ENCODE measurements at places on chromosomes 2 and 18.

DNA sequence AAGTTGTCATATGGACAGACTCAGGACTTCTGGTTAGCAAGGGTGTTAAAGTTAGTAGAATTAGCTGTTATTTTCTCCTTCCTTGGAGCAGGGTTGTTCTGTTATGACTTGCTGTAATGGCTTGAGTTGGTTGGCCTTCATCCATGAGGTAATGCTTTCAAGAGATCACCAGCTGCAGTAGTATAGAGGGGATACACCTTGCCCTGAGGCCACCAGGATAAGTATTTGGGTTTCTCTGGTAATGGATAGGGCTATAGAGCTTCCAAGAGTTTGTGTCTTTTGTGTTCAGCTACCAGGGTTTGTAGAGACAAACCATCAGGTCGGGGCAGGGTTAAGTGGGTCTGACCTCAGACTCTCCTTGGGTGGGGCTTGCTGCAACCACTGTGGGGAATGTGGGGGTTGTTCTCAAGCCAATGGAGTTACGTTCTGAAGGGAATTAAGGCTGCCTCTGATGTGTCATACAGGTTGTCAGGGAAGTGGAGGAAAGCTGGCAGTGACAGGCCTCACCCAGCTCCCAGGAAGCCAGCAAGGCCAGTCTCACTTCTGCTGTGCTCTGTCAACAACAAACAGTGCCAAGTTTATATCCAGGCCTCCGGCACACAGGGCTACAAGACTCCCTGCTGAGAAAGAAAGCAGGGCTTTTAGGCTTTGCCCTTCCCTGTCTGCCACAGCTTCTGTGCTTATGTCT lies 356.6 kb downstream of the SPAG16 start:
- no peak for DNase-seq

DNA sequence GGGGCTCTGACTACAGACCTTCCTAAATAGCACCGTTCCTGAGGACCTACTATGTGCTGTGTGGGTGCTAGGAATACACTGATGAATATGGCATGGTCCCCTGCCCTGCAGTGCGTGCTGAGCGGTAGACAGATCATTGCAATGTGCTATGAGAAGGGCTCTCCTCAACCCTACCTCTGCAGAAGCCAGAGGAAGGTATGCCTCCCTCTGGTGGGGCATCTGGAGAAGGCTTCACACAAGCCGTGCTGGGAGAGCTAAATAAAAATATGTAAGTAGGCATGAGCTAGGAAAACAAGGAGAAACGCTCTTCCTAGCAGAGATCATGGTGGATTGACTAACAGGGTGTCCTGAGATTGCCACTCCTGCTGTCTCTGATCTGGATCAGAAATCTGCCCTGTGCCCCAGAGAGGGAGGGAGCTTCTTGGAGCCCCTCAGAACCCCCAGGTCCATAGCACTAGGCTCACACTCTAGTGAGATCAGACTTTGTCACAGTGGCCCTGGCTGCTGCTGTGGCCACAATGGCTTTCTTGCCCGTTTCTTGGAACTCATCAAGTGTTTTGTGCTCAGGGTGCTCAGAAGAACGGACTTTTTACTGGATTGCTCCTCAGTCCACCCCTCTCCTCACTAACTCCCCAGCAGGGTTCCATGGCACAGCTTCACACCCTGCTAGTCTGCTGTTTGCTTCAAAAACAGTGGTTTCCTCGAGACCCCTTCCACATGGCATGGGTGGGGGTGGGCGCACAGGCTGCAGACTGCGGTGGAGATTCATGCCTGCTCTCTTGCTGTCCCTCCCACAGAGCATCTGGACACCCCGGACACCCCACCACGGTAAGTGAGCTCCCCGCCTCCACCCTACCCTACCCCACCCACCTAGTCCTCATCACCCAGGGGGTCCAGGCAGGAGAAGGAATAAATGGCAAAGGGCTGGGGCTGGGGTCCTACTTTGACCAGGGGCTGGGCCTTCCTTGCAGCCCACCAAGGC lies 14.2 kb downstream of the SIGLEC15 start:
- no peak for DNase-seq

- DNase-seq = no peak
Measured at GRCh38 chr18:38250971-38251370, 685.4 kb upstream of the CELF4 start.

GRCh38 chr2:27336173-27336572 lies 13.3 kb upstream of the MPV17 start:
- DNase-seq = no peak

- no peak for DNase-seq
Measured at GRCh38 chr2:76268902-76269620, 558.3 kb upstream of the GCFC2 start.

DNA sequence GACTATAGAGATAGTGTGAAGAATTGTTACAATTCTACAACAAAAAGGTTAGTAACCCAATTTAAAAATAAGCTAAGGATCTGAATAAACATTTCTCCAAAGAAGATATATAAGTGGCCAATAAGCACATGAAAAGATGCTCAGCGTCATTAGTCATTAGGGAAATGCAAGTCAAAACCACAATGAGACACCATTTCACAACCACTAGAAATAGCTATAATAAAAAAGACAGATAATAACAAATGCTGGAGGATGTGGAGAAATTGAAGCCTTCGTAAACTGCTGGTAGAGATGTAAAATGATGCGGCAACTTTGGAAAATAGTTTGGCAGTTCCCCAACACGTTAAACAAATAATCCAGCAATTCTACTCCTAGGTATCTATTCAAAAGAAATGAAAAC lies 366.5 kb upstream of the POU3F3 start:
- no peak for DNase-seq

- no peak for DNase-seq
Measured at GRCh38 chr2:13102397-13103063, 385.8 kb downstream of the TRIB2 start.

DNA sequence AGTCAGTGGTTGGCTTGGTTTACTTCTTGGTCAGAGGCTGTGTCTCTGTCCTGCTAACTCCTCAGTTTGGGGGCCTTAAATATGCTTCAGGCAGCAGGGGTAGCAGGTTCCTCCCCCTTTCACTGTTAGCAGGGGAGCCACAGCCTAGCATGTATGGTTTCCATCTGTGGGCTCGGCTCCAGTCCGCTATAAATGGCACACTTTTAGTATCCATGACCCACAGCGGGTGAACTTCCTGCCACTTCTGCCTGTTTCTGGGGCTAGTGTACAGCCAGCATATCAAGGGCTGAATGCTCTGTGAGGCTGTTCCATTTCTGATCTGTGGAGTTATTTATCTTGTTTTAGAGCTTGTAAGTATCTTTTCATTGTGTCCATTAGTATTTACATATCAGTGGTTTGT lies 58.3 kb downstream of the MRPL33 start:
- no peak for DNase-seq

- no peak for DNase-seq
Measured at GRCh38 chr2:25521665-25522387, 151.6 kb downstream of the DTNB start.

DNA sequence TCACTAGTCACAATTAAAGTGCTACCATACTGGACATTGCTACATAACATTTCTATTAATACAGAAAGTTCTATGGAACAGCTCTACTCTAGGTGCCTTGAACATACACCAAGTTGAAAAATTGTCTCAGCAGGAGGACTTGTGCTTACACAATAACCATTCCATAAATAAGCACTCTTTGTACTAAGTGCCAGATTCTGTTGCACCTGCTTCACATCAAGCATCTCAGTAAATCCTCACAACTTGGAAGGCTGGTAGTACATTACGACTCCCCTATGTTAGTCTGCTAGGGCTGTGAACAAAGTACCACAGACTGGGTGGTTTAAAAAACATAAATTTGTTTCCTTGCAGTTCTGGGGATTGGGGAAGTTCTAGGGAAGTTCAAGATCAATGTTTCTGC lies 296.9 kb upstream of the NCKAP5 start:
- no peak for DNase-seq

- DNase-seq = no peak
Measured at GRCh38 chr2:192159208-192159607, 35.5 kb downstream of the TMEFF2 start.

- no peak for DNase-seq
Measured at GRCh38 chr2:137208431-137208891, 443.1 kb downstream of the THSD7B start.

DNA sequence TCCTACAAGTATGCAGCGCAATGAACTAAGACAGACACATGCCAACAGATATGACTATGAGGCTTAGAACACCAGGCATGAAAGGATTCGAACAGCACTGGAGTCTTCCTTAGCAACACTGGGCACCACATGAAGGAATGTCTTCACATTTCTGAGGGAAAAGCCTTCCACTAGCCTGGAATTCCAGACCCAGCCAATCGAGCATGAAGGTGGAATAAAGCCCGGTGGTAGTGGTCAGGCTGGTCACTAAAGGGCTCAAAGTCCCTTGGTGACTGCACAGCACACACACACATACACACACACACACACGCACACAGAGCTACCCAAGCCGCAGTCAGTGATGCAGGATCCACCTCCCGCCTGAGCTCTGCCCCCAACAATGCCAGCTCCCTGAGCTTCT lies 19.7 kb upstream of the SFXN5 start:
- DNase-seq = no peak
